ENCODE measurements at places on chromosomes 5 and 9.

DNA sequence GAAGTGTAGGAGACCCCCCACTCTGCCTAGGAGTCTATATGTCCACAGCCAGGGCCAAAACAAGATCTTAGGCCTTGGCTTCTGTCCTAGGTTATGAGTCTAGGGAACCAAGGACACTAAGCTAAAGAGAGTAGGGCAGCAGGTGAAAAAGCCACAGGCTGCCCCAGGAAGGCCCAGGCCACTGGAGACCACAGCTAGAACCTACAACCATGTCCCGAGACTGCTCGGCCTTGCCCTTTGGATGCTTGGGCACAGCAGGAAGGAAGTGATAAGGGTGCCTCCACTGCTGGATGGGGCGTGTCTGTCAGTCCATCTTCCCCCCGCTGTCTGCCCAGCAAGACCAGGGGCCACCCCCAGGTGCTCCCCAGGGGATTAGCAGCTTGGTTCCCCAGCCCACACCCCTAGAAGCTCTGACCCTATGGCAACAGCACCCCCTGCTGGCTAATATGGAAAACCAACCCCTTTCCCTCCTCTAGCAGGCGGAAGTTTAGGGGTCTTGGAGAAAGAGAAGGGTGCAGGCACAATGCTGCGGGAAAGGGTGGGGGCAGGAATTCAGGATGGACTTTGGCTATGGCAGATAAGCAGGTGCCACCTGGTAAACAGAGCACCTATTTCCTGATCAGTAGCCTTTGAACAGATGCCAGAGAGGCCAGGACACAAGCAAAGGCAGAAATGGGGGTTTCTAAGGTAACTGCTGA is 10.5 kb upstream of the IRF1 start:
- peak; percentile 67 for DNase-seq

DNA sequence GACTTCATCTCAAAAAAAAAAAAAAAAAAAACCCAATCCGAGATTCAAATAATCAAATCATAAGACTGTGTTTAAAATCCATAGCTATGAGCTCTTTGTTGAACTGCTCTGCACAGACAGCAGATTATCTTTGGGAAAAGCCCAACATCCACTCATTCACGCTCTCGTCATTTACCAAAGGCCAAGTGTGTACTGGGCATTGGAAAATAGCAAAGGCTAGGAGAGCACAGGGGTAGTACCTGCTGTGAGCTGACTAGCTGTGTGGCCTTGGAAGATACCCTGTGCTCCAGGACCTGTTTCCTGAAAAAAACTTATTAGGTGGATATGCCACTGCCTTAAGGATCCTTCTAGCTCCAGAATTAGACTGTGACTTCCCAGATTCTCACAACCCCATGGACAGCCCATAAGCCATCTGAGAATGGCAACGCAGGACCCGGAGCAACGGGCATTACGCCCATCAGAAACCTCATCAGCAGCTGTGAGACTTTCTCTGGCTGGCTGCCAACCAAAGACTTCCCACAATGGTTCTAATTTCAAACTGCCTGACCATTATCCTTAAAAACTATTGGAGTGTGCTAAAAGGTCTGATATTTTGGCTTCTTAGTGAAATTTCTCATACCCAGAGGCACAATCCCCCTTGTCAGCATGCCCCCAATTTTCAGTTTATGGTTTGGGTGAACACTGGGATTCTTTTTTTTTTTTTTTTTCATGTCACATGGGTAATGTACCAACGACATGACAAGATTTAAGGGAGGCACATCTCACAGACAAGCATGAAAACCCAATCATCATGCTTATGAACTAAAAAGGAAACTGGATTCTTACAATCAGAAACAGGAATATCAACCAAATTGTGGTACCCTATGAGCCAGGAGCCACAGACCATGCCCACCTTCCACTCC is 16.8 kb downstream of the SERINC5 start:
- no peak for DNase-seq

DNA sequence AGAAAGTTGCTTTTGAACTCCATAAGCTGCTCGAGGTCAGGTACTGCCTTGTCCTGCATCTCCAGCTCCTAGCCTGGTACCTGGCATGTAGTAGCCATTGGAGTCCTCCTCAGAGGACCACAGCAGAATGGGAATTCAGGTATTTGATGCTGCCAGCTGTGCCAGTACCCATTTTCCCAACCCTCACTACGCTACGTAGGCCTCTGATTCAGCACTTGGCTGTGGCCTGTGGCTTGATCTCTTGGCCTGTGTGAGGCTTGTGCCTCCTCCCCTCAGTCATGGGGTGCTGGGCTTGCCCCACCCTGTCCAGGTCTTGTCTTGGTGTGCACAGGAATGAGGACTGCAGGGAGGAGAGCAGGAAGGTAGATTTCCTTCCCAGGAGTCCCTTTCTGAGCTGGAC is 11.8 kb downstream of the OTULIN start:
- DNase-seq = no peak

- no peak for DNase-seq
Measured at GRCh38 chr5:151864061-151864748, 60.4 kb downstream of the GLRA1 start.

Measured in stimulated activated CD4-positive, alpha-beta T cell treated with anti-CD3 and anti-CD28 coated beads, Interleukin-1b, Interleukin-23, amount 100 ng/mL, for 1 hour (primary cell).